ENCODE measurements at places on chromosomes 12 and 14.

GRCh38 chr14:47442211-47442610, 233.2 kb downstream of the MDGA2 start:
- DNase-seq = no peak

DNA sequence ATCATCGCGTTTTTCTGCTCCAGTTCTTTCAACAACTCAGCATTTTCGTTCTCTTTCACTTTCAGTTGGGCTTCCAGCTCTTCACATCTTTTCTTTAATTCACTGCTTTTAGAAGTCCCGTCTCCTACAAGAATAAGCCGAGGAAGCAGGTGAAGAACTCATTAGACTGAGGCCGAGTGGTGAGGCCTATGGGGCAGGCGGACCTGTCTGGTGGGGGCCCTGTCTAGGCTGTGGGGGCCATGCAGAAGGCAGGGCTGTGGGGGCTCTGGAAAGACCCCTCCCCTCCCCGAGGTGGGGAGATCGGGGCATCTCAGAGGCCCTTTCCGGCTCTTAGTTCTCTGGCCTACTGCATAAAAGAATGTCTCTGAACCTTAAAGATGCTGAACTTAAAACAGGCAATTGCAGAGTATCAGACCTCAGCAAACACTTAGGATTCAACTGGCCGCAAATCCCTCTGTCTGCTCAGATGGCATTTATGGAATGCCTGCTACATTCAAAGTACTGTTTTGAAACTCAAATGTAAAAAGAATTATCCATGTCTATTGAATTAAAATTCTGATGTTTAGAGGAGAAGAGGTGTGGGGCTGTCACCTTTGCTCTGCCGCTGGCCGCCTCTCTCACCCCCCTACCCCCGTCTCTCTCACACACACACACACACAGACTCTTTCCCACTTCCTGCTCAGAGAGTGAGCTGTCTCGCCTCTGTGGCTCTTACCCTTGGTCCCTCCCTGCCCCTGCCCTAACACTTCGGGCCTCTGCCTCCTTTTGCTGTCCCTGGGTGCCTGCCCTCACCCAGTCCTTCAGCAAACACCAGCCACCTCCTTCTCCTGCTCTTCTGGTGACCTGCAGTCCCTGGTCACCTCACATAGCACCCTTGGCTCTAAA, 34.7 kb downstream of the CCDC92 start:
- DNase-seq = no peak

DNA sequence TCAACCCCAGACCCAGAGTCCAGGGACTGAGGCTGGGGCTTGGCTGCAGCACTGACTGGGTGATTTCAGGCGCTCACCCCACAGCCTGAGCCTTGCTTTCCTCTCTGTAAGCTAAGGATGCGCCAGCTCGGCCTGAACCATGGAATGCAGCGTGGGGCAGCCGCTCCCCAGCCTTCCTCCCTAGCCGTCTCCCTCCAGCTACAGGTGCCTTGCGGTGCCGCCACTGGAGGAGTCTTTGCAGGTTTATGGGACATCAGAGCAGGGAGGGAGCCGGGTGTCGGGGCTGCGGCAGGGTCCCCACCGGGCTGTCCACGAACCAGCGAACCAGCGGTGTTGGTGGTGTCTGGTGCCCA, 19.4 kb downstream of the PPP2R5C start:
- DNase-seq = no peak

GRCh38 chr12:130308393-130308792, 29.3 kb upstream of the PIWIL1 start:
- no peak for DNase-seq

GRCh38 chr12:3195337-3195736, 118.2 kb downstream of the TSPAN9 start:
- DNase-seq = no peak

Data from hypothalamus (tissue), 51 donors.